ENCODE measurements at places on chromosomes 1 and 21.
A peak's percentile ranks its signal among the peaks of the same experiment; 100 is the strongest.

- DNase-seq = no peak
Measured at GRCh38 chr1:210980082-210980481, 153.9 kb downstream of the KCNH1 start.

DNA sequence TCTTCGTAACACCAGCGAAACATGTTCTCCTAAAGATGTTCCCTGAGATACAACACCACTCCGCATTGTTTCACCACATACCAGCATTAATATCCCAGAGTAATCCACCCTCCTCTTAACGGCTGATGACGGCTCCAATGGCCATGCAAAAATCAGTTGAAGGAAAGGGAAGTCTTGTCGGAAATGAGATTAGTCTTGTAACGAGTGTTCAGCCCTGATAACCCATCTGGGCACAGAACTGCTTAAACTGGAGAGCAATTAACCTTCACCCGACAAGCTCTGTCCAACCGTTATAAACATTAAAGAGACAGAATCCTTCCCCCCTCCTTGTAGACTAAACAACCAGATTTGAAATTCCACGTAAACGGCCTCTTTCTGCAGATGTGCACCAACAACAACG, 21.9 kb downstream of the ERG start:
- no peak for DNase-seq

- DNase-seq = peak; percentile 3
Measured at GRCh38 chr21:42841156-42841915, 38.0 kb downstream of the WDR4 start.

GRCh38 chr21:19013916-19014315, 610.3 kb upstream of the TMPRSS15 start:
- DNase-seq = no peak

- no peak for DNase-seq
Measured at GRCh38 chr1:179938752-179939151, 15.9 kb upstream of the CEP350 start.

GRCh38 chr21:29235714-29236197, 63.0 kb upstream of the BACH1 start:
- DNase-seq = no peak
